ENCODE measurements at places on chromosomes 7 and 10. TPM values are rescaled to one million over a fixed set of nuclear protein-coding genes. Genes with fewer than 3 reads are reported as not detected.

- DNase-seq, result no peak
Measured at GRCh38 chr10:56880606-56881005, 519.5 kb upstream of the ZWINT start.

- no peak for DNase-seq
Measured at GRCh38 chr7:459584-460373, 59.9 kb downstream of the PDGFA start.

- DNase-seq, result no peak
Measured at GRCh38 chr10:58776568-58777318, 264.1 kb downstream of the BICC1 start.

DNA sequence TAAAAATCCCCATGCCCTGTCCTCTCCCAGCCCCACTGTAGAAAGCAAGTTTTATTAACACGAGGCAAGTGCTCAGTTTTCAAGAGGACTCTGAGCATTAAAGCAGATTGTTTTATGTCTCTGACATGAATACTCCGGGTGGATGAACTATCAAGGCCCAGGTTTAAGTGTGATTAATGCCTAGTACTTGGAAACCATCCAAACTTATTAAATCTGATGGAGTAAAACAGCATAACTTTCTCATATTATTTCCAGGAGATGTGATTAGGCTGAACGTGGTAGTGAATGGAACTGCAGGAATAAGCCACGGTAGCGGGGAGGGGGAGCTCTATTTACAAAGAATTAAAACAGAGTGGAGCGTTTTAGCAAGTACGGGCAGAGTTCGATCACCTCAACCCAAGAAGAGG, 144.2 kb upstream of the RNF32 start:
- DNase-seq, result no peak

GRCh38 chr7:81769891-81770727, at the start of gene HGF:
Gene HGF (minus strand): TSS chr7:81770047. CDS start chr7:81769971, 76 bp downstream.
- peak; percentile 60 for DNase-seq

GRCh38 chr7:98467570-98468312, 66.9 kb upstream of the BAIAP2L1 start:
- no peak for DNase-seq

DNA sequence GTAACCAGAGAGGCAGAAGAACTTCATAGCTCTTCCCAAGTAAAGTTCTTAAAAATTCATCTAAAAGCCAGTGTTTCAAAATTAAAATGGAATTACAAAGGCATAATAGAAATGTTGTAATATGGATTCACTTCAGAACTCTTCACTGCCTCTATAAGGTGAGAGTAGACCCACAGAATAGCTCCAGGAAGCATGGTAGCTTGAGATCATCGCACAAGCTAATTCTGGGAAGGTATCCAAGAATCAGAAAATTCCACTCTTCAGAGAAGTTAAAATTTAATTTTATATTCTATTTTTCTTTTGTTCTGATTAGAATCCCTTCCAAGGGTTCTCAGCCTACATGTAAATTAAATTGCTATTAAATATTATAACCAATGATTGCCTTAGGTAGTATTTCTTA, 1.5 kb upstream of the DHX32 start:
- no peak for DNase-seq

DNA sequence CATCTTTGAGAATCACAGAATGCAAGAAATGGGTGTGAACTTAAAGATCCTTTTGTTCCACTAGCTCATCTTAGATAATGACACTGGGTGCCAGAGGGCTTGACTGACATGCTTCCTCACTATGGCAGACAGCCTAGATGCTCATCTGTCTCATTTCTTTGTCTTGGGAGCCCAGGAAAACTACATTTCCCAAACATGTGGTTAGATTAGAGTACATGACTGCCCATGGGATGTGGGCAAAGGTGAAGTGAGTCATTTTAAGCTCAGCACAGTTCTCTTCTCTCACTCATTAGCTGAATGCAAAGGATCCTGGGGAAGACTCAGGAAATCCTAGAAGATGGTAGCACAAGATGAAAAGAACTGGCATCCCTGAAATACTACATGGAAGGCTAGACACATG, 32.5 kb upstream of the TBX20 start:
- no peak for DNase-seq

The PTPRZ1 gene
- total RNA-seq, result 0.86 TPM

The SPDYE1 gene
- not detected for total RNA-seq

The GPR15LG gene
- not detected for total RNA-seq
